ENCODE measurements at places on chromosomes 3 and 15.

DNA sequence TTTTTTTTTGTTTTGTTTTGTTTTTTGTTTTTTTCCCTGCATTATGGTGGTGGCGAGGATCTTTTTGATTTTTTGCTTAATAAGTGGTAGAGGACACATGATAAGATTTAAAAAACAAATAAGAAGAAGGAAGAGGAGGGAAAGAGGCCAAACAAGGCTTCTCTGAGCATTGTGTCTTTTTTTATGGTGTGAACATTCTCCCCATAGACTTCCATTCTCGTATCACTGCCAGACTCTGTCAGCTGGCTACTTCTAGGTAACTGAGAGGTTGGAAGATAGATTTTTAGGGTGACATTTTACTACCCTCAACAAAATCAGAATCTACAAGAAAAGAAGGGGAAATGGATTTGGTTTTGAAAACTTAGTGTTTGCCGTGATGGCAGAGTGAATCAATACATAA is 3.8 kb downstream of the NLGN1 start:
- no peak for DNase-seq

DNA sequence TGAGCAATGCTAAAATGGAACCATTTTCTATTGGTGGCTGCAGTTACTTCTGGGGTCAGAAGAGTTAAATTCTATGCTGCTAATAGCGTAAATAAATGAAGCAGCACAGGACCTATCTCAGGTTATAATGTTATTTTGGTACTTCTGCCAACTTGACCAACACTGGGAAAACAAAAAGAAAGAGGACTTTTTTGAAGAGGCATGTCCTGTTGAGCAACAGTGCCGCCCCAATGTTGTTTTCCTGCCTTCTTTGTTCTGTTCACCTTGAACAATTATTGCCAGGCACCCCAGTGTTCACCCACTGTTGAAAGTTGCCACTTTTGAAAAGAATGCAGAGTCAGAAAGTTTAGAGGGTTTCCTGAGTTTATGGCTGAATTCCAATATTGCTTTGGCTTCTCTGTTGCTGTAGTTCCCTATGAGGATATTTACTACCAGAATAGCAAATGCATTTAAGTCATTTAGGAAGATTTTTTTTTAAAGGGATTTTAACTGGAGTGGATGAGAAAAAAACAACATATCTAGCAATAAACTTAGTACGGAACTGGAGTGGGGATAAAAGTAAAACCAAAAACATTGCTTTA is 679.0 kb upstream of the DPPA4 start:
- DNase-seq: no peak

GRCh38 chr3:52226229-52226817 is 878 bp upstream of the TLR9 start:
- no peak for DNase-seq

- no peak for DNase-seq
Observed at GRCh38 chr3:52072020-52072419, 15.6 kb upstream of the DUSP7 start.

DNA sequence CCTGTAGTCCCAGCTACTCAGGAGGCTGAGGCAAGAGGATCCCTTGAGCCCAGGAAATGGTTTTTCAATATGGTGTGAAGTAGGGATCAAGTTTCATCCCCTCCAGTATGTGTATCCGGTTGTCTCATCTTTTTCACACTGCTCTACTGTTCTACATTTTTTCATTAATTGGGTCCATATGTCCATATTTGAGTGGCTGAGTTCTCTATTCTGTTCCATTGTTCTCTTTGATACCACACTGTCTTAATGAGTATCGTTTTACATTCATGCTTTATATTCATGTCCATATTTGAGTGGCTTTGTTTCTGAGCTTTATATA is 81.6 kb upstream of the LRRFIP2 start:
- DNase-seq: peak; percentile 44
